ENCODE measurements at places on chromosomes 6 and 20.

DNA sequence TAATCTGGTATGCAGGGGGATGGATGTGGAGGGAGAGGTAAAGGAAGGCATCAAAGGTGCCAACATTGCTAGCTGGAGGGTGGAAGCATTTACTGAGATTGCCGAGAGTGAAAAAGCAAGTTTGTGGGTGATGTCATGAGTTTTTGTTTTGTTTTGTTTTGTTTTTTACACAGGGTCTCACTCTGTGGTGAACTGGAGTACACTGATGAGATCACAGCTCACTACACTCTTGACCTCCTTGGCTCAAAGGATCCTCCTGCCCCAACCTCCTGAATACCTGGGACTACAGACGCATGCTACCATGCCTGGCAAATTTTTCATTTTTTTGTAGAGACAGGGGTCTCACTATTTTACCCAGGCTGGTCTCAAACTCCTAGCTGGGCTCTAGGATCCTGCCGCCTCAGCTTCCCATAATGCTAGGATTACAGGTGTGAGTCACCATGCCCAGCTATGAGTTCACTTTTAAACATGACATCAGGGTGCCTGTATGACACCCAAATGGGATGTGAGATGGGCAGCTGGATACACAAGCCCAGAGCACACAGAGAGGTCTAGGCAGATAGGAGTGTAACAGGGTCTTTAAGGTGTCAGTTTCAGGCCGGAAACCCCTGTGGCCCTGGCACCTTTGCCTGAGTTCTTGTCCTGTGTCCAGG, 35.1 kb upstream of the HMGA1 start:
- DNase-seq: no peak

- DNase-seq: no peak
These were observed 88.2 kb downstream of the SAMD3 start for GRCh38 chr6:130134582-130134981.

GRCh38 chr6:26554697-26555504, 16.7 kb downstream of the HMGN4 start:
- no peak for DNase-seq

DNA sequence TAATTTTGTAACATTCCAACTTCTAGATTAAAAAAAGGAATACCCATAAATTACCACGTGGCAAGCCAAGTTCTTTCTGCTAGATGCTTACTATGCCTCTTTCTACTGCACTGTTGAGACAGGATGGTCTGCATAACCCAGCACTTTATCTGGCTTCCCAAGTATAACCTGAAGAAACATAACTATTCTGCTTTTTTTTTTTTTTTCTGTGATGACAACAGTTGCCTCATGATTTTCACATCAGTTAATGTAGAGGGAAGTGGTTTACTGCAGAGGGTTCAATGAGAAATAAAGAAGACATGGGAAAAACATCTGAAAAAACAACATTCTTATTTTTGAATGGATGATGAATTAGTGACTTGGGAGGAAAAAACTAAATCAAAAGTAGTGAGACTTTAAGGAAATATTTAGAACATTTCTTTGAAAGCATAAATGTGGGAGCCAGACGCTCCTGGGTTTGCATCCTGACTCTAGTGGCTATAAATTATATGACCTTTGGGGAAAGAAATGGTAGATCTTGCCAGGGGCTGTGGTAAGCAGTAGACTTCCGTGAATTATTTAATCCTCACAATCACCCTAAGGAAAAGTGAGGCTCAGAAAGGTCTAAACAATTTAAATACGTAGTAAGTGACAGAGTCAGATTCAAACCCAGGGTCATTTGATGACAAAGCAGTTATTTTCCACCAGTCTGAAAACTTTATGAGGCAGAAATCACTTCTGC, 230.7 kb downstream of the PHACTR1 start:
- no peak for DNase-seq
